ENCODE measurements at places on chromosomes 16 and 17. TPM values are rescaled to one million over a fixed set of nuclear protein-coding genes. Genes with fewer than 3 reads are reported as not detected.

Gene SPNS2
- 1.1 TPM for total RNA-seq

Gene MMP2
- not detected for total RNA-seq

Gene ABCA8
- not detected for total RNA-seq

Gene CDYL2
- 12.7 TPM for total RNA-seq

Gene LITAFD
- not detected for total RNA-seq

Gene SHISA9
- not detected for total RNA-seq

Gene DPH1
- total RNA-seq: 31.1 TPM

Gene ADORA2B
- not detected for total RNA-seq

DNA sequence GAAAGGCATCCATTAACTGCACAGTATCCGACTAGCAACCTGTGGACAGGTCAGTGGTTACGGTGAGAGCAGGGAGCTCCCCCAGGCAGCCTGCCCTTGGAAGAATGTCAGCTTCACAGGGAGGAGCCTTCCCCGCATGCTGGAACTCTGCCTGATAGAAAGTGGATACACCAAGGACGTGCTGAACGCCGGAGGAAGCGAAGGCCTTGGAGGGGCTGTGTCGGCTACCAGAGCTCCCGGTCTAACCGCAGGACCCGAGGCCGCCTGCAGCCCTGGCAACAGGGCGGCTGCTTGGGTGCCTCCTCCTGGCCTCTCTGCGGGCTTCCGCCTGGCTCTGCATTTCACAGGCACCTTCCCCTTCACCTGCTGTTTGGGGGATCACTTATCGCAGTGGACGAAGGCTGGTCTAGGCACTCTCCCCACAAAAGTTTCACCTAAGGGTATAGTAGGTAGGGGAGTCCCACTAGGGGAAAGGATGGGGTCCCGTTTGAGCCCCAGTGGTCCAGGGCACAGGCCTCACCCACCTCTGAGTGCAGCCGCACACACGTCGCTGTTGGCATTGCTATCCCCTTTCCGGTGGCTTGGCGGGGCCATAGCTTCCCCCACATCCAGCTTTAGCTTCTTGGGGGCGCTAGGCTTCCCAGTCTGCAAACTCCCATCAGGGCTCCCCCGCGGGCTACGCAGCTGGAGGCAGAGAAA is 29.8 kb downstream of the PELP1 start:
- no peak for DNase-seq

DNA sequence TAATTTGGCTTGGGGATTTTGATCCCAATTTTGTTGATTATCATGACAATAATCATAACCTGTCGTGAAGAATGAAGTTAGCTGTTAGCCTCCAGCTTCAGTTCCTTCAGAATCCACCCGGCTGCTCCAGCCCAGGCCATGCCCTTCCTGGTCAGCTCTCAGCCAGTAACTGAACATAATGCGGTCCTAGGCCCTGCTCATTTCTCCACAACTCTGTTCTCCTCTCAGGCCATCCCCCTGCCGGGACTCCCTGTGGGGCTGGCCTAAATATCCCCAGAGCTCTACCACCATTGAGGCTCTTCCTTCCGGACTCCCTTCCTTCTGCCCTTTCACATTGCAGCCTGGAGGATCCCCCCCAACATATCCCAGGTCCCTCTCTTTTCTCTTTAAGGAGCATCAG is 833.4 kb upstream of the GOT2 start:
- DNase-seq: no peak

GRCh38 chr17:72426321-72426720 is 305.5 kb downstream of the SOX9 start:
- no peak for DNase-seq

DNA sequence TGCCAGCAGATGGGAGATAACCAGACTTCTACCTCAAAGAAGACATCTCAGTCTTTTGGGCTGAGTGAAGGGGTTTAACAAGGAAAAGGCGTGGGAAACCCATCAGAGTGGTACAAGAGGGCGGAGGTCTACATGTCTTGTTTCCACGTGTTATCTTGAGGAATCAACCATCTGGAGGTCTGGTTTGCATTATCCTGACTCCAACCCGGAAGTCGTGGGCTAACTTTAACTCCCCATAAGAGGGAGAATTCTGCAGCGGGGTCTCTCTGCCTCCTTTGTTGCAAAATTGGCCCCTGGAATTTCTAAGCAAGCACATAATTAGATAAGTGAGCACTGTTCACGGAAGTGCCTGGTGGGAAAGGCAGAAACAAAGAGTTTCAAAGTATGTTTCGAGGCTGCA is 398.7 kb upstream of the C16orf82 start:
- no peak for DNase-seq

- DNase-seq: no peak
Observed at GRCh38 chr16:79006206-79006605, 594.3 kb downstream of the MAF start.

GRCh38 chr16:50844840-50845239 is 103.0 kb downstream of the CYLD start:
- no peak for DNase-seq

- DNase-seq: peak; percentile 50
Observed at GRCh38 chr16:57538235-57538721, 1.9 kb upstream of the CCDC102A start.

- DNase-seq: no peak
Observed at GRCh38 chr17:19263641-19264051, 26.5 kb downstream of the EPN2 start.

- DNase-seq: no peak
Observed at GRCh38 chr17:41580687-41581365, 5.9 kb downstream of the KRT14 start.

DNA sequence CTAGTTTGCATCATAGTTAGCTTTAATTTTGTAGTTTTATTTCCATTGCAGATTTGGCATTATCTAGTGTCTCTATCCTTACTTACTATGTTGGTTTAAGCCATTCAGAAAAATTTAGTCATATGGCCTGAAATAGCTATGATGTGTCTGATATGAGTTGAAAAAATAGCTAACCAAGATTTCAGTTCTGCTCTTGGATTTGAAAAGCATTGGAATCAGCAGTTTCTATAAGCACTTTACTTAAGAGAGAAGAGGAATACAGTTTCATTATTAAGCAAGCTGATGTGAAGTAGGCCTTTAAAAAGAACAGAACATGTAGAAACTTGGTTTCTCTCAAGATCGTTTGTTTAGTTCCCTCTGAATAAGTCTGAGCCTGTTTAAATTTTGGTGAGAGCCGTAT is 25.9 kb downstream of the LPCAT2 start:
- DNase-seq: no peak

- no peak for DNase-seq
Observed at GRCh38 chr17:78682363-78682762, 99.7 kb downstream of the CYTH1 start.

- no peak for DNase-seq
Observed at GRCh38 chr17:44587339-44587738, 30.1 kb downstream of the FZD2 start.

DNA sequence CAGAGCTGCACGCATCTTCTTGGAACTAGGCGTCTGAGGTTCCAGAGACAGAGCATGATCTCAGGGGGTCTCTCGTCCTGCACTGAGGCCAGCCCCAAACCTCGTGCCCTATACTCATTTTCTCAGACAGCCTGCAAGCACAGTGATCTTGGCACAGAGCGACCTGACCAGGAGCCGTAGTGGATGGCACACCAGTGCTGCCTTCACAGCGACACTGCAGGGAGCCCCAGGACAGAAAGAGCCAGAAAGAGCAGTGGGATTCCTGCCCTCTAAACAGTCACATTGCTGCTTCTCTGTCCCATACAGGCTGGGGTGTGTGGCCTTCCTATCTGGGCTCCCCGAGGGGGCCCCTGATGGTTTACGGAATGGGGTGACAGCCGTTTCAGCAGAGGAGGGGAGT is 131.0 kb downstream of the RBFOX3 start:
- no peak for DNase-seq

GRCh38 chr16:66947302-66948065 is 12.2 kb downstream of the CES2 start:
- DNase-seq: peak; percentile 95

Data from activated naive CD4-positive, alpha-beta T cell treated with anti-CD3 and anti-CD28 coated beads for 36 hours (primary cell).